WERI-Rb-1 (cell line): ENCODE measurements at places on chromosomes 7 and 10.

- DNase-seq: peak; percentile 73
Observed at GRCh38 chr7:132276976-132277725, 299.1 kb downstream of the PLXNA4 start.

DNA sequence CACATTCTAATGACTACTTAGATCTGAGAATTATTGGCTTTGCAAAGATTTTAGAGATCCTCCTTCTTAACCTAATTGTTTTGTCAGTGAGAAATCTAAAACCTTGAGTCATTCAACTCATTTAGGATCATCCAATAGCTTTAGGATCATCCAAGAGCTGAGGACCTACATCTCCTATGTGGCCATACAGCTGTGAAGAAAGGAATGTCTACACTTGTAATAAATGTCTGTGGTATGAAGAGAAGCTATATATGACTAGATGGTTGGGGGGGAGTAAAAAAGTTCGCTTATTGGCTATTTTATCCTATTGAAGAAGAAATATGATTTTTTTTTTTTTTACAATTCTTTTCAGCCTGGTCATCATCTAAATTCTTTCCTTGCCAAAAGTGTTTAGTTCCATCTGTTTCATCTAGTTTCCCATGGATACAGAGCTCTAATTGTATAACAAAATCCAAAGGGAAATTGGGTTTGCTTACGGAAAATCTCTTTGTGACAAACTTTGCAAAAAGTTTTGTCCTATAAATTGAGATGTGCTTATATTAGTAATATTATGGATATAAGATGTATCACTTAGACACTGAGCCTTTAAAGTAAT lies 196.7 kb downstream of the PRKG1 start:
- DNase-seq: no peak

DNA sequence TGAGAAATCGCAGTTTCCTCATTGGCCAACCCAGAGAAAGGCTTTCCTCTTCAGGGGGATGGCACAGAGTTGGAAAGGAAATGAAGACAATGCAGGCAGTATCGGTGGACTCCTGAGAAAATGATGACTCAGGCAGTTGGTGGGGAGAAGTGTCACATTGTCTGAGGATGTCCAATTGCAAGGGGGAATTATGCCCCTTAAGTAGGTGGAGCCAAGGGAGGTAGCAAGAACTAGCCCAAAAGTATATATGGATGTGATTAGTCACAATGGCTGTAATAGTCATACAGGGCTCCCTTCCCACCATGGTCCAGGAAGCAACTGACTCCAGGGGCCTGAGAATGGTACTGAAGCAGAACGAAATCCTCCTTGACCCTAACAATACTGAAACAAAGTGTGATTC lies 58.3 kb upstream of the EGFR start:
- DNase-seq: no peak

GRCh38 chr7:69889976-69890351 lies 291.7 kb downstream of the AUTS2 start:
- DNase-seq: no peak

GRCh38 chr7:156479596-156479995 lies 161.0 kb upstream of the RNF32 start:
- DNase-seq: no peak

DNA sequence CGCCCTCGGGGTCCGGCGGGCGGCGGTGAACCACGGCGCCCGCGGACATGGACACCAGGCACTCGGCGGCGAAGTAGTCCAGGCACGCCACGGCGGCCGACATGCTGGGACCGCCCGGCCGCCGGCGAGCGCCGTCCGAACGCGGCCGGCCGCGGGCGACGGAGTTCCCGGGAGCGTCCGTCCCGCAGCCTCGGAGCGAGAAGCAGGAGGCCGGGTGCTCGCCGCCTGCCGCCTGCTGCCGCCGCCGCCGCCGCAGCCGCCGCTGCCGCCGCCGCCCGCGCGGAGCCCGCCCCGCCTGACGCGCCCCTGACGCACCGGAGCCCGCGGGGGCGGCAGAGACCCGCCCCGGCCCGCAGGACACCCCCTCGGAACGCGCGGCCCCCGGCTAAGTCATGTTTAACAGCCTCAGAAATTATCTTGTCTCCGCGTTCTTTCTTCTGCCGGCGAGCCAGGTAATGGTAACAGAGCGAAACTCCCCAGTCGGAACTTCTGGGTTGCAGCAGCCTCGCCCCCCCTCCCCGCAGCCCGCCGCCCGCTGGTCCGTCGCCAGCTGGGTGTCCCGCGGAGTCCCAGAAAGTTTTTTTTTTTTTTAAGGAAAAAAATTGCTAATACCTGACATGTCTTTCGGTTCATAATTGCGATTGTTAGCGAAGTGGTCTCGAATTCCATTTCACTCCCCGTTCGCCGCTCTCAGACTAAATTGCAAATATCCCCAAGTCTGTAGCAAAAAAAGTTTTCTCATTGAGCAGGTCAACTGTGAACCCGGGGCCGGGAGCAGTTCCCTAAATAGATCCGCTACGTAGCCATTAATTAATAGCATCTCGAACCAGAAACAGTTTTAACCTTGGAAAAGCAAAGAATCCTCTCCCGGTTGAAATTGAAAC lies at the start of gene KLF14:
TSS of gene KLF14 (minus strand) at position 277 of the 884 bp plus-strand sequence. CDS start at position 103, 174 bp downstream.
- peak; percentile 33 for DNase-seq

GRCh38 chr10:13684252-13684791 lies 97.6 kb downstream of the PRPF18 start:
- DNase-seq: peak; percentile 20

DNA sequence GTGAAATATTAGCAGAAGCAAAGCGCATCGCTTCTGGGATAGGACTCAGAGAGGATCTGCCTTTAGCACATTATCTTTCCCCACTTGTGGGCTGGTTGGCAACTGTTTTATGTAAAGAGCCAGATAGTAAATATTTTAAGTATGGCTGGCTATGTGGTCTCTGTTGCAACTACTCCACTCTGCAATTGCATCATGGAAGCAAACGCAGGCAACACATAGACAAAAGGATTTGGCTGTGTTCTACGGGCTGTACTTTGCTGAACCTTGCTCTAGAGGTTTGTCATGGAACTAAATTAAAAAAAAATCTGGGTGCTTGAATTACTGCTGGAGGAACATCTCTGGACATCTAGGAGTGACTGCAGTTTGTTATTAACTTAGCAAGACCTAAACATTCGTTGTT lies 307.8 kb upstream of the TPK1 start:
- no peak for DNase-seq

DNA sequence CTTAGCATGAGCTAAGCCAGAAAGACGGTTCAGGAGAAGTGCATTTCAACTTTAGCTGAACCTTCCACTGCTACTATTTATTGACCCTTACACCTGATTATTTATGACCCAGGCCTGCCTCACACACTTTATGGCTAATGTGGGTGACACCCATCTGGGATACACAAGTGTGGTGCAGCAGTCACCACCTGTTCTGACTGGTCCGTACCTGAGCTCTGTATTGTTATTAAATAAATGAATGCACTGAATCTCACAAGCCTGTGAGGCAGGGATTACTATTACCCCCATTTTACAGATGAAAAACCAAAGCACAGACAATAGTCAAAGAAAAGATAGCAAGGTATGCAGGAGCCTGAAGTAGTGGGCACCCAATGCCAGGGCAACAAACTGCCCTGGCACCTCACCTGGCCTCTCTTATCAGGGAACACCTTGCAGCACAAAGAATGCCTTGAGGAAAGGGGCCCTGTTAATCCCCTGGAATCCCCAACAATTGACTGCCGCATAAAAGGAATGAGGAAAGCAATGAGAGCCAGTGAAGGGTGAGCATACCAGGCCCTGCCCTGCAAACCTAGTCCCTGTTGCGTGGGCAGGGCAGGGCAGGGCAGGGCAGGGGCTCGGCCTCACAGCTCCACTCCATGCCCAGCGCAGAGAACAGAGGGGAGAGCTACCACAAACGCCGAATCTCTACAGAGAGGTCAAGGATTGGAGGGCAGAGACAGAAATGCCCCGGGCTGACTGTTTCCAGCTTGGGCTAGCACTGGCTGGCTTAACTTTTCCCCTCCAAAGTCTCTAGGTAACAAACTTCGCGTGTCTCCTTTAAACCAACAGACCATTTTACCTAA lies 1.3 kb downstream of the ANXA11 start:
- no peak for DNase-seq

DNA sequence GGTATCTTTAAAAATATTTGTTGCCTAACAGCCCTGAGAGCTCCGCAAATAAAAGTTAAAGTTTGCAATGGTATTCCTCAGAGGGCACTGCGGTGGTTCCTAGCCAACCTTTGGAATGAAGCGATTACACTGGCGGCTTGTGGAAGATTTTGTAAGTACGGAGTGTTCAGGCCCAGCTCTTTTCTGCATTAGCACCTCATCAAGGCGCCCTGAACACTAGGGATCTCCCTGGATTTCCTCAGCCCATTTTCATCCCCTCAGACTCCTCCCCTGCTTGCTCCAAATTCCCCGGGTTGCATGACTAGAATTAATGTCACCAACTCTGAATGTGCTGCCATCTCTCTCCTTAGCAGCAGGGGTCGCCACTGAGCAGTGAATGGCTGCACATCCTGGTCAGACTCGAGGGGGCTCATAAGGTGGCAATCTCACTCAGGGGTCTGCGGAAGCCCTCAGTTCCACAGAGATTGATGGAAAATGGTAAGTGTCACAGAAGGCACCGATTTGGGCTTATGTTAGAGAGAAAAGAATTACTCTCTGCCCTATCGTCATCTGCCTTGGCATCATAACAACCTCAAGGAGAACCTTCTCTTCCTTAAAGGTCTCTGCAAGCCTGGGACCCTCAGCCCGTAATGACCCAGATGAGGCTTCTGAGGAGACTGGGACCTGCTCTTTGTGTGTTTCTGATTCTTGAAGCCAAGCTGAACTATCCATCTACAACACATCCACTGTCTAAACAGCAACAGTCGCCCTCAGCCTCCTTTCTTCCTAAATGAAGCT lies 262.8 kb upstream of the AOAH start:
- peak; percentile 59 for DNase-seq

GRCh38 chr10:132192991-132193665 lies 6.4 kb downstream of the DPYSL4 start:
- DNase-seq: peak; percentile 41

DNA sequence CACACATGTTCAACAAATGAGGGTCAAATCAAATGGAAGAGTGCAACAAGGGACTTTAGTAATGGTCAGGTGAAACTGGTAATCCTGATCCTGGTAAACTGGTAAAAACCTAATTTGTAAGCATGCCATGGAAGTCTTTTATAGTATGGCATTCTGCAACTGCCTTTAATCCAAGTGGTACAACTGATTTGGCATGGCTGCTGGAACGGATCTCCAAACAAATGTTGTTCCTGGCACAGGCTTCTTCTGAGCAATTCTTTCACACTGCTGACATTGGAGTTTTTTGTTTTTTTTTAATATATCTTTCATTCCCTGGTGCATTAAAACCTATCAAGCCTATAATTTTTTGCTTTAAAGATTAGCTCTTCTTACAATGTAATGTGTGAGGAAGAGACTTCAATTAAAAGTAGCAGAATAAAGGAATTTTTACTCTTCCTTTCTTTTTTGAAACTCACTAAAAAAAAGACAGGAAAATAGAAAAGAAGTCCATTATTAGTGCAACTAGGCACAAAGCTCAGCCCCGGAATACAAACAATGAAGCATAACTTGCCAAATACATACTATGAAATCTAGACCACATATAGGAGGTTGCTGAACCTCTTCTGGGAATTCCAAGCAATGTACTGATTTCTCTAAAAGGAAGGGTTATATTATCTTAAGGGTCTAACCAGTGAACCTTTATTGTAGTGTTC lies 79.3 kb upstream of the OIT3 start:
- DNase-seq: no peak

DNA sequence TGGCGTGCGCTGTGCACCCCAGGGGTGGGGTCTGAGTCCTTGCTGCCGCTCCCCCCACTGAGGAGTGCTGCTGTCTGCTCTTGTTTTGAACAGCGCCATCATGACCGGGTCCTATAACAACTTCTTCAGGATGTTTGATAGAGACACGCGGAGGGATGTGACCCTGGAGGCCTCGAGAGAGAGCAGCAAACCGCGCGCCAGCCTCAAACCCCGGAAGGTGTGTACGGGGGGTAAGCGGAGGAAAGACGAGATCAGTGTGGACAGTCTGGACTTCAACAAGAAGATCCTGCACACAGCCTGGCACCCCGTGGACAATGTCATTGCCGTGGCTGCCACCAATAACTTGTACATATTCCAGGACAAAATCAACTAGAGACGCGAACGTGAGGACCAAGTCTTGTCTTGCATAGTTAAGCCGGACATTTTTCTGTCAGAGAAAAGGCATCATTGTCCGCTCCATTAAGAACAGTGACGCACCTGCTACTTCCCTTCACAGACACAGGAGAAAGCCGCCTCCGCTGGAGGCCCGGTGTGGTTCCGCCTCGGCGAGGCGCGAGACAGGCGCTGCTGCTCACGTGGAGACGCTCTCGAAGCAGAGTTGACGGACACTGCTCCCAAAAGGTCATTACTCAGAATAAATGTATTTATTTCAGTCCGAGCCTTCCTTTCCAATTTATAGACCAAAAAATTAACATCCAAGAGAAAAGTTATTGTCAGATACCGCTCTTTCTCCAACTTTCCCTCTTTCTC lies 26.0 kb downstream of the BNIP3 start:
- DNase-seq: no peak

DNA sequence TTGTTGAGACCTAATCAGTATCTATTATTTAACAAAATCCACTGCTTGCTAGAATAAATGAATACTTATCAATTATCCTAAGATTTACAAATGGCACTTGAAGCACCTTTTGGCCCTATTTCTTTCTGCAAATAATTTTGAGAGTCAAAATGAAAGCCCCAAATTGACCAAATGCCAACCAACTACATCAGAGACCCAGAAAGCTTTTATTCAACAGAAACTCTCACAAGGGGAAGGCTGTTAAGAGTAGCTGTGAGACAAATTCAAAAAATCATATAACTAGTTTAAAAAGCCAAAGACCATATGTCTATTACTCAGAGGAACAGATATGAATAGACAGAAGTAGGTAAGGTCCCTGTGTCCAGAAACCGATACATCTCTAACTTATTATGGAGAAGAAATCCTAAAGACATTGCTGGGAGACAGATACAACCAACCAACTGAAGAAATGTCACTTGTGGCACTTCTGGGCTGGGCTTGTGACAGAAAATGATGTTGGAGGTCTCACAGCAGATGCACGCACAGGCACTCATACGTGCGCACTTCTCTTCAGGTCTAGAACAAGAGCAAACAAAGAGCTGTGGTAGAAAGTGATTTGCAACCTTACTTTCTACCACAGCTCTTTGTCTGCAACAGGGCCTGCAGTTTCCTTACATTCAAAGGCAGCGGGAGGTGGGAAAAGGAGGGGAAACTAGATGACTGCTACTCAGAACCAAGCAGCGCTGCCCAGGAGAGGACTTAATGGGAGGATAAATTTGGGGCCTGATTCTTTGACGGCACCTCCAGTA lies 58.6 kb upstream of the KCNIP2 start:
- no peak for DNase-seq

DNA sequence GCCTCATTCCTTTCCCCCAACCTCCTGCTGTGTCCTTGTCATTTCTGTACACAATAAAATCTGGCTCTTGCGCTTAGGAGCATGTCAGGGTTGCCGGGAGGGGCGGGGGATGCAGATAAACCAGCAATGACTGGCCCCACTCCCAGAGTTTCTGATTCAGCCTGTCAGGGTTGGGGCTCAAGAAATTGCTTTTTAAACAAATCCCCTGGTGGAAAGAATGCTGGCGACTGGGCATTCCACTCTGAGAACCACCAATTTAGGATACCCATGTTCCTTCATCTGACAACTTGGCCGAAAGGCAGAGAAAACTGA lies 376.4 kb downstream of the TCERG1L start:
- no peak for DNase-seq

GRCh38 chr7:148084138-148084537 lies 506.4 kb upstream of the C7orf33 start:
- peak; percentile 69 for DNase-seq
